ENCODE measurements at places on chromosomes 1 and 21. TPM values are rescaled to one million over a fixed set of nuclear protein-coding genes. Genes with fewer than 3 reads are reported as not detected.

The NECTIN4 gene
- total RNA-seq = not detected

The SH2D2A gene
- 0.51 TPM for total RNA-seq

The NIPAL3 gene
- 8.6 TPM for total RNA-seq

GRCh38 chr1:114094363-114094634, 59.4 kb downstream of the SYT6 start:
- peak; percentile 70 for DNase-seq

DNA sequence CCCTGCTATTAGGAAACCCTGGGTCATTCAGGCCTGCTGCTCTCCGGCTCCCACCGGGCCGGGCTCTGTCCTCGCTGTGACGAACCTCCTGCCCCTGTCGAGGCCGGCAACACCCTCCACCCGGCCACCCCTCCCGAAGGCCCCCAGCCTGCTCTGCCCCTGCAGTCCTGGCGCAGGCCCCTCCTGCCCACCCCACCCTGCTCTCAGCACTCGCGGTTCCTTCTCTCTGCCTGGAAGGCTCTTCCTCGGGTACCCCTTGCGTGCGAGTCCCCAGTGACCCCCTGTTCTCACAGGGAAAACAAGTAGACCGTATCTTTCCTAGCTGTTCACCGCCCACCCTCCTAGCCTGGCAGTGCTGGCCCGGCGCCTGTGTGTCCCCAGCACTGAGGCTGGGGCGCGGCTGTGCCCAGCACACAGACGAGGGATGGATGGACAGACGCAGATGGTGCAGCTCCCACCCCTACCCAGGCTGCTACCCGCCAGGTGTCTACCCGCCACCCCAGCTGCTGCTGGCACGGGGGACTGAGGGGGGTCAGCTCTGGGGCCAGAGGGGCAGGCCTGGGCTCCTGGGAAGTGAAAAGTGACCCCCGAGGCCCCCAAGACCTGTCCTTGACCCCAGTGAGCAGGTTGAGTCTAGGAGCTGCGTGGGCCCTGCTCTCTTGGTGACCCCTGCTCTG, 3.1 kb upstream of the VWA1 start:
- no peak for DNase-seq

GRCh38 chr1:94105957-94106529, 14.9 kb downstream of the ABCA4 start:
- DNase-seq = peak; percentile 80

DNA sequence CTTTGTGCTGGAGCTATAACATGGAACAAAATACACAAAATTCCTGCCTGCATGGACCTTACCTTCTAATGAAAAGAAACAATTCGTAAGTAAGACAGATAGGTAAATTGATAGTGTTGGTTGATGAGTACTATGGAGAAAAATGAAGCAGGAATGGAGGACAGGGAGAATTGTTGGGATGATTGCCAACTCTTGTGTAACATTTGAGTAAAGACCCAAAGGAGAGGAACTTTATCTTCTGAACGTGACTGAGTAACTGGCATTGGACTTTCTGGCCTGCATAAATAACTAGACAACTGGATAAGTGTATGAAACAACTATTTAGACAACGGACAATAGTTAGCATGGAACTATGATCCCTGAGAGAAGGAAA, 6.8 kb upstream of the EFCAB14 start:
- no peak for DNase-seq

- peak; percentile 89 for DNase-seq
Measured at GRCh38 chr21:35933466-35933865, 126.9 kb downstream of the SETD4 start.

DNA sequence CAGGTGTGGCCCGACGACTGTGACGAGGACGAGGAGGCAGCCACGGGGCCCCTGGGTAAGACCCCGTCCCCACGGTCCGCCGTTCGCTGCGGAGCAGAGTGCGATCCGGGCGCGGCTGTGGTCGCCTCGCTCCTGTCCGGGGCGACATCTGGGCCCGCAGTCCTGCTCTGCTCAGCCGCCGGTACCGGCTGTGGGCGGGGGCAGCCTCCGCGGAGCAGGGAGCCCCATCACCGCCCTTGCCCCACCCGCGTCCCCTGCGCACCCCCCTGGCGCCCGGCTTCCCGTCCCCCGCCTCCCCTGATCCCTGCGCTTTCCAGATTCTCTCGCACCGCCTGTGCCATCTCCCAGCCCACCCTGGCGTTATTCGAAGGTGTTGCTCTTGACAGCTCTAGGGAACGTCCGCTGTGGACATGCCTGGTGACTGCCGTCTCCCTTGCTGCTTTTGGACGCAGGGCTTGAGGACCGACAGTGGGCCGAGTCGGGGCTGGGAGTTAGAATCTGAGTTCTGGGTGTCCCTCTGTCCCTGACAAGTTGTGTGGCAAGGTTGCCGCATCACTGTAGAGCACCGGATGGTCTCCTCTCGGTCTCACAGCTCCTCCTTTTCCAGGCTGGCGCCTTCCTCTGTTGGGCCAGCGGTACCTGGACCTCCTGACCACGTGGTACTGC, 596 bp downstream of the TOR3A start:
- DNase-seq = peak; percentile 47
